ENCODE measurements at places on chromosomes 2 and 18. TPM values are rescaled to one million over a fixed set of nuclear protein-coding genes. Genes with fewer than 3 reads are reported as not detected.

- no peak for DNase-seq
These were observed 181.5 kb downstream of the GFPT1 start for GRCh38 chr2:69205491-69205890.

DNA sequence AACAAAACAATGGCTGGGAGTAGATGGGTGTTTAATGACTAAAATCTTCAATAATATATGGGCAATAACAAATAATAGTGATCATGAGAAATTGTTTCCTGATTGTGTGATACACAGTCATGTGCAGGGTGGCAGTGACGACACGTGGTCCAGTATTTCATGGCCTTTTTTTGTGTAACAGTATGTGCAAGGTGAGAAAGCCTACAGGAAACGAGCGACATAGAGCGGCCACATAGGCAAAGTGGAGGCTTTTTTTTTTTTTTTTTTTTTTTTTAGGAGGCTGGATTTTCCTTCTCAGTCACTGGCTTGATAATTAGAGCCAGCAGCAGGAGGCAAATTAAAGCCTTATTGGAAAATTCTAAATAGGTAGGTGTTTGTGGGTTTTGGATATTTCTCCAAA, 123.7 kb downstream of the MYO3B start:
- DNase-seq = no peak

Gene RMND5A
- total RNA-seq = 45.8 TPM

GRCh38 chr2:16546128-16546754, 119.4 kb downstream of the CYRIA start:
- no peak for DNase-seq

Gene PROM2
- total RNA-seq = 3.0 TPM

Gene GNAL
- 40.9 TPM for total RNA-seq

GRCh38 chr2:218839430-218839829, 7.8 kb upstream of the PRKAG3 start:
- DNase-seq = no peak

Gene ACOXL
- 0.18 TPM for total RNA-seq

Gene SPATA3
- not detected for total RNA-seq

- DNase-seq = peak; percentile 80
These were observed 115.6 kb downstream of the SEPTIN10 start for GRCh38 chr2:109497911-109498870.

DNA sequence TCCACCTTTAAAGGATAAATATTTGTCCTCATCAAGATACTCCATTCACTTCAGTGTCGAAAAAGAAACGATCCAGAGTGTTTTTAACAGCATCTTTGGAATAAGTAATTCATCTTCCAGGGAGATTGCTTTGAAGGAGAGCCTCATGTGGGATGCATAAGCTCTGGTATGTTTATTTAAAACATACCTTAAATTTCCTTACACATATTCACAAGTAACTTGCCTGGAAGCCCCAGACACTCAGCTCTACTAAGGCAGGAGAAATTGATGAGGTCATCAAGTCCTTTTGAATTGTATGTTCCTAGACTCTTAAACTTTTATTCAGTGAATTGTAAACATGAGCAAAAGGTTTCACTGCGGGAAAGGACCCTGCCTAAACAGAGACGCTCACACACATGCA, 103.0 kb downstream of the CDK15 start:
- DNase-seq = no peak

DNA sequence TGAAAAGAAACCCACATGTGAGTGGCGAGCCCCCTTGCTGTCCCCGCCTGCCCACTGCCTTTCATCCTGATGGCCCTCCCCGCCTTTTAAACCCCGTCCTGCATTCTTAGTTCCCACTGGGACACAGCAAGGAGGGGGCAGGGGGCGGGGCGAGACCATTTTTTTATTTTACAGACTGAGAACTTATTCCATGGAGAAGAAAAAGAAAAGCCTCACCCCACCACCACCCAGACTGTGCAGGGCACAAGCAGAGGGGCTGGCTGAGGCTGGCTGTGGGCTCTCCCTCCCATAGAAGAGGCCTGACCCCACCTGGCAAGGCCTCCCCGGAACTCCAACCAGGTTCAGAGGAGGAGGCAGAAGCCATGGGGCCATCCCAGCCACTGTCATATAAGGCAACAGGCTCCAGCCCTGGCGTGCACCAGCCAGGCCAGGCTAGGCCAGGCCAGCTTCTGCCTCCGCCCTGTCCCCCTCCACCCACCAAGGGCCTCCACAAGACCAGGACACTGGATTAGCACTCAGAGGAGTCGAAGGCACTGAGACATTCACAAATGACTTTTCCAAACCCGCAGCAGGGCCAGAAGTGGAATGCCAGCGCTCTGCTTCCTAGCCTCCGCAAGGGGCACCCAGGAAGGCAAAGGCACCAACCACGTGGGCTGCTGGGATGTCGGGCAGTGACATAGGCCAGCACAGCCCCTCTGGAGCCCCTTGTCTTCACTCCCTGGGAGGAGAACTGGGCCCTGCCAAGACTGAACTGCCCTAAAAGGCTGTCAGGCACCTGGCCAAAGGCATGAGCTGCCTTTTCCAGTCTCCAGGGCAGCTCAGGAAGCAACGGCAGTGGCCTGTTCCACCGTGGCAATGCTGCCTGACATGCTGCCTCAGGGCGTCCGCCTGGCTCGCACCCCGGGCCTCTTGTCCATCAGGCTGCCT, 37.5 kb upstream of the SEMA4C start:
- DNase-seq = peak; percentile 86

- no peak for DNase-seq
These were observed 649.8 kb downstream of the ARHGAP15 start for GRCh38 chr2:143779021-143779420.

Gene SERPINB4
- total RNA-seq = not detected

DNA sequence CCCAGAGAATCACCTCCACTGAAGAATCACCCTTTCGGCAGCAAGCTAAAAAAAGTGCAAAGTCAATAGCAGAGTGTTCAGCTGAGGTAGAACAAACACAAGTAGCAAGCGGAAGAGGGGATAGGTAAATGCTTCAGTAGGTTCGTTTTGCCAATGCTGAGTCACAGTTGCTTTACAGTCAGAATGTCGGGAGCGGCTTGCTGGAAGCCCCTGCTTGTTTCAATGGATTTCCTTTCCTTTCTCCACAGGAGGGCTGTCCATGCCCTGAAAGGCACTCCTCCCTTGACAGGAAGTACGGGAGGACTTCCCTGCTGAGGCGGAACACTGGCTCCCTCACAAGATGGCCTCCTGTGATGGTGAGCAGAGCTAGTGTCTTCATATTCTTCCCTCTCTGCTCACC, 146.2 kb upstream of the LYPD1 start:
- no peak for DNase-seq

Gene SCYGR4
- total RNA-seq = not detected

Gene CRYGC
- not detected for total RNA-seq

Gene POTEF
- 0.27 TPM for total RNA-seq

DNA sequence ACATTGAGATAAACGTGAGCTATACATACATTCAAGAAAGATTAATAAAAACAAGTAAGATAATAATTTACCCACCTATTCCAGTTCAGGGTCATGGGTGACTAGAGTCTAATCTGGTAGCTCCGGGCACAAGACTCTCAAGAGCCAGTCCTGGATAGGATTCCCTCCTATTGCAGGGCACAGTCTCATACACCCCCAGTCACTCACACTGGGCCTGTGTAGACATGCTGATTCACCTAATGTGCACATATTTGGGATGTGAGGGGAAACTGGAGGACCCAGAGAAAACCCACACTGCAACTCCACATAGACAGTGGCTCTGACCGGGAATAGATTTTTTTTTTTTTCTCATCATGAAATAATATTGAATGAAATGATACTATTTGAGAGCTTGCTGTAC, 81.5 kb upstream of the THUMPD2 start:
- DNase-seq = no peak

- DNase-seq = no peak
These were observed 202.8 kb downstream of the DYM start for GRCh38 chr18:49257609-49258008.

DNA sequence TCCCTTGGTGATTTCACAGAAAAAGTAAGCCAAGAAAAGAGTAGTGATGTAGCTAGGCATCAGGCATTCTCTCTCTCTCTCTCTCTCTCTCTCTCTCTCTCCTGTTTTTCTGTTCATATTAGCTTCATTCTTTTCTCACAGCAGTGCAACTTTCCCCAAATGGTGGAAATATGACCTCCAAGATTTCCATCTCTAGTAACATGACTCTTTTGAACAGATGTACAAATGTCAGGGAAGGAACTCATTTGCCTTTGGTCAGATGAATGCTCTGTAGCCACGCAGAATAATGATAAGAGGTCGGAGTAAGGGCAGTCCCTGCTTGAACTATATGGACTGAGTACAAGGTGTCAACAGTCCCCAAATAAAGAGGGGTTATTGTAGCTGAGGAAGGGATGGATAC, 316.2 kb downstream of the GALNT13 start:
- DNase-seq = no peak

Gene TFCP2L1
- total RNA-seq = 0.45 TPM

Gene FLACC1
- total RNA-seq = 3.7 TPM

Gene CDH19
- 0.09 TPM for total RNA-seq

- DNase-seq = no peak
These were observed 305.8 kb upstream of the GULP1 start for GRCh38 chr2:187985923-187986322.

- DNase-seq = peak; percentile 31
These were observed 16.4 kb upstream of the FBLN7 start for GRCh38 chr2:112121682-112122254.

DNA sequence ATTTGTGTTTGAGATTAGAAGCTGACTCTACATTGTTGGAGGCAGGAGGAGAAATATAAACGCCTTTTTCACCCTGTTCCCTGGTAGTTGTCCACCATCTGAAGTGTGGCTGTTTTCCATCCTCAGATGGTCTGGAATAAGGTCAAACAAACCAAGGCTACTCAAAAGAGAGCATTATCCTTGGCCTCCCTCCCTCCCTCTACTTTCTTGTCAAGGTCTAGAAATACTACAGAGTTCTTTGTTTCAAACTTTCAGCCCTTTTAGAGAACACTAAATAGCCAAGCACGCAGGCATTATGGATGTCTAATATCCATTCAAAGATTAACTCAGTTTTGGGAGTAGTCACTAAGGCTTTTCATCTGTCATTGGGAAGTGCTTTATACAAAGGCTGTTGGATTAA, 215.8 kb upstream of the ITGA4 start:
- no peak for DNase-seq

GRCh38 chr2:239285071-239285931, 115.5 kb downstream of the HDAC4 start:
- no peak for DNase-seq

GRCh38 chr2:3762771-3763447, 59.5 kb downstream of the DCDC2C start:
- no peak for DNase-seq

Gene DOCK10
- 53.0 TPM for total RNA-seq

- DNase-seq = no peak
These were observed 96.8 kb downstream of the UXS1 start for GRCh38 chr2:106097038-106098000.

DNA sequence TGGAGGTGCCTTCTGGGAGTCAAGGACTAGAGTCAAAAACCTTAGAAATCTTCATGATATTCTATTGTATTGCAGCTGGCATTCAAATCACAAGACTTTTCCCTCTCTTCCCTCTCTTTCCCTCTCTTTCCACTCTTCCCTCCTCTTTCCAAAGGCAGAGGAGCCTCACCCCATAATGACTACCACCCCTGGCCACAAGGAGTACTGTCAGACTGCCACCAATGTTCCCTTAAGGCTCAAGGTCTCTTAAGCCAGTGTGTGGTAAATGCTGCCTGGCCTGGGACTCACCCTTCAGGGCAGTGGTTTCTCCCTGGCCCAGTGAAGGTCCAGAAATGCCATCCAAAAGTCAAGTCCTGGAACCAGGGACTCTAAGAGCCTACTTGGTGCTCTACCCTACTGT, 605.9 kb upstream of the PKDCC start:
- no peak for DNase-seq

Gene EFHD1
- total RNA-seq = 1.00 TPM

- no peak for DNase-seq
These were observed 1.3 kb downstream of the RASGRP3 start for GRCh38 chr2:33477473-33478468.

GRCh38 chr2:37457401-37457901, 113.0 kb downstream of the QPCT start:
- no peak for DNase-seq

DNA sequence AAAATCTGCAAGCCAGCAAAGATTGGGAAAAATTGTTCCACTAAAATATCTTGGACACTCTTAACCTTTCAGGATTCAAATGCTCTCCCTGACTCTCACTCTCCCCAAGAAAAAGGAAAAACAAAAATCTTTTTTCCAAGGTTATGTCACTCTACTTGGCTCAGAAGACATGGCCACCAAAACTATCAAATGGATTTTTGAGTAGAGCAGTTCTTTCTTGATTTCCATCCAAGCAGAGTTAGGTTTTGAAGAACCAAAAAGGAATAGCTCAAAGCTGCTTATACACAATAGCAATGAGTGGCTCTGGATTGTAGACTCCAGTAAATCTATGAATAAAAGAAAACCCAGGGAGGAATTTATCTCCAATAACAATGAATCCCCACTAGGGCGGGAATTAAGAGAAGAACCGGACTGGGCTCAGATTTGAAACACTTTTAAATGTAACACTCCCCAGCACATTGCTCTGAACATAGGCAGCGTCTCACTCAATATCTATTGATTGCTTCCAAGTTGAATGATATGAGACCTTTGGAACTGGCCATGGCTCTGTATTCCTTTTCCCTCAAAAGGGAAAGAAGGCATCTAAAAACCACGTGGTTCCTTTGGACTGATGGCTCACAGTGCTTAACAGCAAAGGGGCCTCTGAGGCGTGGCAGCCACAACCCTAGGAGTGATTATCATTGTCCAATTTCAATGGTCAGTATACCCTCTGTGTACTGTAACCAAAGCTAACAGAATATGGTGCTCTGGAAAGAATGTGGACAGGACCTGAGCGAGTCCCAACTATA, 68.3 kb downstream of the SPRED2 start:
- no peak for DNase-seq

DNA sequence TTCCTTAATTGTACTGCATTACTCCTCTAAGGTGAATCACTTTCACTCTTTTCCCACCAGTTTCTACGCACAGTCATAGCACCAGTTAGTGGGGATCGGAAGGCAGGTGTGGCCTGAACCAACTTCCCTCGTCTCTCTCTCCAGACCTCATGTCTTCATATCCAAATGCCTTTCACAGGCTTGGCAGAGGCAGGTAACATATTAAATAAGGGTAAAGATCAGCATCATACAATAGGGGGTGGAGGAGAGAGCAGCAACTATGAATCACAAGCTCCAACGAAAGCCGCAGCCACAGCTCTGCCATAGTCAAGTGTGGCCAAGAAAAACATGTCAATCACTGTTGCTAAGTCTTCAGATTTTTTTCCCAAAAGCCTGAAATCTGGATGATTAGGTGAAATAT, 40.3 kb downstream of the AP1S3 start:
- no peak for DNase-seq

- DNase-seq = no peak
These were observed 8.4 kb downstream of the DSEL start for GRCh38 chr18:67508146-67508545.

Gene EPB41L3
- total RNA-seq = 61.2 TPM

GRCh38 chr2:218282173-218282991, 9.9 kb downstream of the TMBIM1 start:
- peak; percentile 64 for DNase-seq

Gene SLC16A14
- total RNA-seq = 52.7 TPM

Data from cerebellum (tissue), 4 donors.